ENCODE measurements at places on chromosomes 5 and 9.
A peak's percentile ranks its signal among the peaks of the same experiment; 100 is the strongest.

GRCh38 chr5:143558048-143558447 lies 154.6 kb upstream of the NR3C1 start:
- DNase-seq: no peak

DNA sequence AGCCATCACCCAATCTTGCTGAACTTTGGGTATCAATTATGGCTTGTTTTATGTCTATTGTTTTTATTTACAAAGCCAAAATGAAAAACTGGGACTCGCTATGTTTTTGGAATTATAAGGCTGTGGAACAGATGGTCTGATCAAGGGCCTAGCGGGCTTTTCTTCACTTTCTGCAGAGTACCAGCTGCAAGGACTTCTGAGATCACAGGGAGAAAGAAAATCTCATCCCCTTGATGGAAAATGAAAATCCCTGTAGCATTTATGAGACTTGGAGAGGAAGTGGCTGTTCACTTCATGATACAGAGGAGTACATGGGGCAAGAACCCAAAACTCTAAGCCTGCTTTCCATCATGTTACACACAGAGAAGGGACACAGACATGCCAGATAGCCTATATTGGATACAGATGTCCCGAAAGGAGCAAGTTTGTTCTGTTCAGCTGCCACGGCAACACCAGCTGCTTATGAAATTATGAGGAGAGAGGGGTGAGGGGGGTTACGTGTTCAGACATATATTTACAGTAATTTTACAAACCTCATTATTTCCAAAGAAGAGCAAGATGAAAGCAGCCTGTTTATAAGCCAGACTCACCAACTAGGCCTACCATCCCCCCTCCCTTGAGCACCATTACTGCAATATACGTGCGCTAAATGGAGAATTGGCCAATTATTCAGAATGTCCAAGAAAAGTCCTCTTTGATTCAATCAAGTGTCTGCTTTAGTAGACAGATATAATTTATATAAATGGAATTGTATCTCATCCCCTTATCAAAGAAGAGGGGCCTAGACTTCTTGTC lies 220.0 kb downstream of the MARCHF11 start:
- no peak for DNase-seq

DNA sequence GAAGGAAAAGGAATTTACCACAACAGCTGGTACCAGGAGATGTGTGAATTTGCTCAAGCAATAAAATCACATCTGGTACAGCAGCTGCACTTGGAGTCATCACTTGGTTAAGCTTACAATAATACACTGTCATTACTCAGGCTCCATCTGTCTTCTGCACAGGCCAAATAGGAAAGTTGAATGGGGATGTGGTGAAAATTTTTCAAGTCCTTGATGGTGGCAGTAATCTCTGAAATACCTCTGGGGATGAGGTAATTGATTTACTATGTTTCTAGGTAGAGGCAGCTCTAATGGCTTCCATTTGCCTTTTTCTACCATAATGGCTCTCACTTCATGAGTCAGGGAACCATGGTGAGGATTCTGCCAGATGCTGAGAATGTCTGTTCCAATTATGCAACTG lies 206.8 kb upstream of the ATP10B start:
- DNase-seq: no peak

- DNase-seq: no peak
Observed at GRCh38 chr9:91755761-91756509, 194.1 kb downstream of the ROR2 start.

- no peak for DNase-seq
Observed at GRCh38 chr5:75668977-75669689, 48.1 kb downstream of the POC5 start.

GRCh38 chr5:115509547-115509946 lies 35.0 kb downstream of the FEM1C start:
- DNase-seq: no peak

- DNase-seq: no peak
Observed at GRCh38 chr9:107249131-107249533, 33.9 kb upstream of the RAD23B start.

GRCh38 chr9:104795082-104795481 lies 31.2 kb downstream of the NIPSNAP3B start:
- no peak for DNase-seq

GRCh38 chr5:176578391-176578808 lies 29.3 kb downstream of the CDHR2 start:
- DNase-seq: peak; percentile 6
